PC-3 (cell line): ENCODE measurements at places on chromosomes 1 and 21.

- no peak for DNase-seq
These were observed 40.4 kb downstream of the TRIM11 start for GRCh38 chr1:228366062-228366865.

DNA sequence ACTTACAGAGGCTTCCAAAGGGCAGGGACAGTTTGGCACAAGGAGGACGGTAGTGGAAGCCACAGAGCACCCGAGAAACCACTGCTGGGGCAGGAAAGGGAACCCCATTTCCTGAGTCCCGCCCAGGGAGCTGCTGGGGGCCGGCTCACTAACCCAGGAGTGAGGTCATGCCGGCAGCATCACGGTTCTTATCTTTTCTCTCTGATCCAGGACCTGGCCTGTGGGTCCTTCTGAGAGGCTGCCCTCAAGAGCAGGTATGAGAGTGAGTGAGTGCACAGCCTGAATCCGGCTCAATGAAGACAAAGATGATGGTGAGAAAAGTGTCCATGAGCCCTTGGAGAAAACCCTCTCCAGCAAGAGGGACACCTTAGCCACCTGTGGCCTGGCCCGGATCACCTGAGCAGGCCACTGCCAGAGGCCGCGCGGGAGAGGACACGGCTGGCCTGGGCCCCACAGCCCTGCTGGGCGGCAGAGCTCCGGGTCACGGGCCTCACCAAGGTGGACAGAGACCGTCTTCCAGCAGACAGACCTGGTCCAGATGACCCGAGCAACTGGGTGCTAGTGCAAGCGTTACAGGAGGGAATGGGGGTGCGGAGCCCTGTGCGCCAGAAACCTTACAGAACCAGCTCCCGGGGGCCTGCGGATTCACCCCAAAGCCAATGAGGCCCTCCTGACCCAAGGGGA is 94.9 kb downstream of the RIPK4 start:
- no peak for DNase-seq

- DNase-seq: no peak
These were observed 51.2 kb upstream of the EDN2 start for GRCh38 chr1:41535716-41536115.

- no peak for DNase-seq
These were observed 31.2 kb upstream of the MORC3 start for GRCh38 chr21:36288651-36289243.

DNA sequence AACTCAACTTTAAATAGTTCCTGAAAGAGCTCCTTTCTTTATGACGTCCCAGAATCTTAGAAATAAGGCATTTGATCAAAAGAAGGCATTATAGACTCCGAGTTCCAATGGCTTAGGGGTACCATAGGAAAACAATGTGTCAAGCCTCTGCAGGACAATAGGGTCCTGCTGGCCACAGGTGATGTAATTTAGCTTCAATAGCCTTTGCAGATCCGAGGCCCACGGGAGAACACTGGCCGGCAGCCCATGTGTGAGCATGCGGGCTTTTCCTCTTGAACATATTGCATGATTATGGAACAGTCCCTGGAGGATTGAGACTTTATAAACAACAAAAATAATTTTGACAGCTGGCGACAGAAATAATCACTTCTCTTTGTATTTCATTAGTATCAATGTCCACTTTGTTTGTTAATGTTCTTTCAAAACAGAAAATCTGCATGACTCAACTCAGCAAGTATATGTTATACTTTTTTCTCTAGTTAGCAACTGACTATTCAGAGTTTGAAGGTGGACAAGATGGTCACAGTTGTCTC is 49.0 kb upstream of the NR5A2 start:
- DNase-seq: no peak

- DNase-seq: no peak
These were observed 6.8 kb upstream of the LY9 start for GRCh38 chr1:160789051-160789701.

GRCh38 chr1:198776602-198777029 is 137.8 kb downstream of the PTPRC start:
- peak; percentile 87 for DNase-seq

GRCh38 chr1:208291923-208292711 is 47.9 kb upstream of the PLXNA2 start:
- DNase-seq: no peak

- DNase-seq: peak; percentile 97
These were observed 47.3 kb downstream of the H3-3A start for GRCh38 chr1:226109829-226110248.

DNA sequence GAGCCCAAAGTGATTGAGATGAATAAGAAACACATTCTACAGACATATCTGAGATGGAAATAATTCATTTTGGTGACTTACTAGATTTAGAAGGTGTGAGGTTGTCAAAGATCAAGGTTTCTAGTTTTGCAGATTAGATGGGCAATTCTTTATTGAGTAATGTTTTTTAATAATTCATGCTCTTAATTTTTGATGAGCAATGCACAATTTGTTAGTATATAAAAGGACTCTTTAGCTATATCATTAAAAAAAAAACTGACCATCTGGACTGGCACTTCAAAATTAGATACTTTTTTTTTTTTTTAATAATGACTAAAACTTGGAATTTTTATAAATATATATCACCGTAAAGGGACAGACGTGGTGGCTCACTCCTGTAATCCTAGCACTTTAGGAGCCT is 63.9 kb downstream of the FMN2 start:
- no peak for DNase-seq

GRCh38 chr1:230108580-230108979 is 41.5 kb downstream of the GALNT2 start:
- peak; percentile 43 for DNase-seq

DNA sequence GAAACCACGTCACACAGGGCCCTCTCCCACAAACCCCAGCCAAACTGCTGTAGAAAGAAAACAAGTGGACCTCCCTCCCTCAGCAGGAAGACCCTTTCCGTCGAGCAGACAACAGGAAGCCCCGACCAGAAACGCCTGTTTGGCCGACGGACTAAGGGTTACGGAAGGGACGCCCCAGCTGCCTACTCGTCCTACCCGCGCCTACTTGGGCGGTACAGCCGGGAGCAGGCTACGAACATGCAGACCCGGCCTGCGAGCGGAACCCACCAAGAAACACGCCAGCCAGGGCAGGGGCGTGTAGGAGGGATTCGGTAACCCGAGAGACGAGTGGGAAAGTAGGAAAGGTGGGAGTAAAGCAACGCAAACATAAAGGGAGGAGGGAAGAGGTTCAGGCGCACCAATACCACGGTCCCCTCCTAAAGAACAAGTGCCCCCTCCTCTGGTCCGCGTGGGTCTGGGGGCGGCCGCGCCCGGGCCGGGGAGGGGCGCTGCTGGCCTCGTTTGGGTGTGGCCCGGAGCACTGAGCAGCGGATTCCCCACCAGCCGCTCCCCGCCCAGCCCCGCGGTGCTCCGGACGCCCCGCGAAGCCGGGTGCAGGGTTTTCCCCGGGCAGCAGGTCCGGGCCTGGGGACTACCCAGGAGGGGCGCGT is 450 bp downstream of the S100A10 start:
- DNase-seq: peak; percentile 45

GRCh38 chr1:195806060-195806459 is 802.2 kb downstream of the KCNT2 start:
- no peak for DNase-seq

DNA sequence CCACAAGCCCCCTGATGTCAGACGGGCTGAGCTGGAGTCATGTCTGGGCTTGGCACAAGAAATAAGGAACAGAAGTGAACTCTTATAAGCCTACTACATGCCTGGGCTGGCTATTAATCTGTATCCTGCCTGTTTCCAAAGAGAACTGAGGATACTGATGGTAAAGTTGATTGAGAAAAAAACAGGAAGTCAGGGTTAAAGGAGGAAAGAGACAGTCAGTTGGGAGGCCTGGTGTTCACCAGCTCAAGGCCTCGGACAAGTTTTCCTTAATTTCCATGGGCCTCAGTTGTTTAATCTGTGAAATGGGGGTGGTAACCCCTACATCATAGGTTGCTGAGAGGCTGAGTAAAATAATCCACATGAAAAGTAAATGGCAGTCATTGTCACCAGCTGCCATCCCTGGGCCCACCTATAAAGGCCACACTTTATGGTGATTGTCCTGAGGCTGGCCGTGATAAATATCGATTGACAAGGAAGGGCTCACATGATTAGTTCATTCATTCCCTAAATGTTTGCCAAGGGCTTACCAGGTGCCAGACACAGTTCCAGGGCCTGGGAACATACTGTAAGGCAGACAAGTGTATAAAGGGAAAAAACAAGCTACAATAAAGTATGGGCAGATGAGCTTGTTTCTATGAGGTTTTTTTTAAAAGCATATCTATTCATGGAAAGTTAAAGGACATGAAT is 2.8 kb downstream of the ALDH4A1 start:
- DNase-seq: no peak

- DNase-seq: peak; percentile 38
These were observed 58.9 kb upstream of the CTTNBP2NL start for GRCh38 chr1:112337028-112337531.

- DNase-seq: no peak
These were observed 88.0 kb upstream of the LRRC7 start for GRCh38 chr1:69479734-69480133.

DNA sequence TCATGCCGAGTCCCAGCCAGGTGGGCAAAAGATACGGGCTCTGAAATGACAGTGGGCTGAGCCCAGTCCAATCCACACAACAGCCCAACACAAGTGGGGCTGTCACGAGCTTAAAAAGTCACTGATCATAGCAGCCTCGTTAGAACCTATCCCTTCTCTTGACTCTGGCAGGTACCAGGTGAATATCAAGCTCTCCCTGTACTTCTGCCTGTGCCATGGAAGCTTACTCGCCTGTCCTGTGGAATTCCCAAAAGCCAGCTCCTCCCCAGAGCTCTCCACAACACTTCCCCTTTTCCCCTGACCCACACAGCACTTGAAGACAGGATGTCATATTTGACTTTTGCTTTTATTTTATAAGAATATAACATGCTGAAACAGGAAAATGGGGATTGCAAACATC is 5.9 kb downstream of the RGS16 start:
- no peak for DNase-seq

DNA sequence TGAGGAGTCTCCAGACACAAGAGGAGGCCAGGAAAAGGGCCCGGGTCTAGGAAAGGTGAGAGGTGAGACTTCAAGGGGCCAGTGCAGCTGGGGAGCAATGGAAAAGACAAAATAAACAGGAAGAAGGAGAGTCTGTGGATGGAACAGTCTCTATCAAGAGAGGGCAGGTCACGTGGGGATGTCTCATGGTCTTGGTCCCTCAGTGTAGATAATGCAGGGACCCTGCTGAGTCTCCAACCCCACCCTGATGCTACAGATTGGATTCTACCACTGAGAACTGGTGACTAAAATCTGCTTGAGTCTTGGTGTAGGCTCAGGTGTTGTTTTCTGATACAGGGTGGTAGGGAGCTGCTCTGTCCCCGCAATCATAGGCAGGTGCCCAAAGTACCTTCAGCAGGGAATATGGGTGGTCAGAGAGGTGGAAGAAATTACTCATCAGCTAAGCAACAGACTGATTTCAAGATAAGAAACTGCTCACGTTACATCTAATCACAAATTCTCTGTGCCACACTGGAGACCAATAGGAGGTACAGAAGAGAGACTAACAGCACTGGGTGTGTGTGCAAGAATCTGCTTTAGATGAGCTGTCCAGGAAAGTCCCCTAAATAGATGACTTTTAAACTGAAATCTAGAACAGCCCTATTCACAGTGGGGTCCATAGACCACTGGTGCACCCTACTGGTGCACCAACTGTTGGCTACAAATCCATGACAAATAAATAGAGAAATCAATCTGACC is 101.5 kb upstream of the TLR5 start:
- peak; percentile 25 for DNase-seq

- no peak for DNase-seq
These were observed 66.7 kb downstream of the ATP1A1 start for GRCh38 chr1:116439701-116440100.

GRCh38 chr1:246000638-246001015 is 506.5 kb downstream of the SMYD3 start:
- no peak for DNase-seq

DNA sequence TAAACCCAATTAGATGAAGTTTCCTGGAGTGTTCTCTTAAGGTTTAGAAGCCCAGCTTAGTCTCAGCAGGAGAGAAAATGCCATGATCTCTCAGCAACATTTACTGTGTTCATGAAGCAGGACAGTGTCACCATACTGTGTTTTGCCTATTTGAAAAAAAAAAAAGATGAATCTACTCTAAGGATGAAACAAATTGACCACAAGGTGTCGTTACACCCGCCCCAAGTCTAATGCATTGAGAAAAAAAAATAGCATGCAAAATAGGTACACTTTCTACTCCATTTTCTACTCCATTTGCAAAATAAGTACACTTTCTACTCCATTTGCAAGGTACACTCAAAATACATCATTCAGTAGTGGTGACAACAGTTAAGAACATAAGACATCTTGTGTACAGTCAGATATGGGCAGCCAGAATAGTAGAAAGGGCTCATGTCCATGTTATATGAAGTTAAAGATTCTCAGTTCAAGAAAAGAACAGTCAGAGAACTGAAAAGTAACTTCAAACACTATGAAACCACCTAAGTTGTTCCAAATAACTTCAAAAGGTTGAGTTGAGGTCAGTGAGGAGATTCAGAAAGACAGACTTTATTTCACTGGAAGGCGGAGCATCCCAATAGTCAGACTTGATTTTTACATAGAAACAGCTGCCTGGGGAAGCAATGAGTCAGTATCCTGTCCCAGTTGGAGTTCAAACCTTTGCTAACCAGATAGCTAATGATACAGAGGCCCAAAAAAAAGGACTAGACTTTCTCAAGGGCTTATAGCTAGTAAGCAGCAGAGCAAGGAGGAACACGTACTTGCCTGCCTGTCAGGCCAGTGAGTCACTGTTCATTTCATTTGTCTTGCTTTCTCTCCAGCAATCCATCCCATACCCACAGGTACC is 13.3 kb downstream of the PLPPR5 start:
- DNase-seq: peak; percentile 81

DNA sequence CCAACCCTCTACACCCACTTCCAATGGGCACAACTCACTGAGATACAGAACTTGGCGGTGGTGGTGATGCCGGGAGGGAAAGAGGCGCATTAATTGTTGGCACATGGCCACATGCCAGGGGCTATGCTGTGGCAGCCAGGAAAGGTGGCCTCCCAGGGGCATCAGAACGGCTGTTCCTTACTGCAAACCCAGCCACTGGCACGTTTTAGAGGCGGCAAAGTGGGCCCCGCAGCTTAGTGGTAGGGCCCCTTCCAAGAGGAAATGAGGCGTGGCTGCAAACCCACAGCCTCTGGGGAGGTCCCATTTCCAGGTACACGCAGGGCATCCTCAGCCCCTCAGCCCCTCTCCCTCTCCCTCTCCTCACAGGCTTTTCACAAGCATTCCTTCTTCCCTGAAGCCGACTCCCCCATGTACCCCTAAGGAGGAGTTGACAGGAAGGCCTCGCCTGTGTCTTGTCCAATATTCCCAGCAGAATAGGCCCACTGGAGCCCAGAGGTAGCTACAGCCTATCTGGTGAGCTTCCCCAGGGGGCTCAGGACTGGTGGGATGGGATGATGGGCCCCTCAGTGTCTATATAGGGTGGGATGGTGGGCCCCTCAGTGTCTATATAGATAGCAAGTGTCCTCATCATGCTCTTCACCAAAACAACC is 166.2 kb downstream of the CLIC6 start:
- DNase-seq: no peak
